ENCODE measurements at places on chromosomes 16 and 17.

GRCh38 chr17:67686241-67686640 lies 31.5 kb upstream of the NOL11 start:
- DNase-seq, result no peak

GRCh38 chr16:65500007-65500406 lies 378.1 kb upstream of the CDH11 start:
- no peak for DNase-seq

- DNase-seq, result no peak
These were observed 74.7 kb upstream of the CDH5 start for GRCh38 chr16:66291833-66292232.

DNA sequence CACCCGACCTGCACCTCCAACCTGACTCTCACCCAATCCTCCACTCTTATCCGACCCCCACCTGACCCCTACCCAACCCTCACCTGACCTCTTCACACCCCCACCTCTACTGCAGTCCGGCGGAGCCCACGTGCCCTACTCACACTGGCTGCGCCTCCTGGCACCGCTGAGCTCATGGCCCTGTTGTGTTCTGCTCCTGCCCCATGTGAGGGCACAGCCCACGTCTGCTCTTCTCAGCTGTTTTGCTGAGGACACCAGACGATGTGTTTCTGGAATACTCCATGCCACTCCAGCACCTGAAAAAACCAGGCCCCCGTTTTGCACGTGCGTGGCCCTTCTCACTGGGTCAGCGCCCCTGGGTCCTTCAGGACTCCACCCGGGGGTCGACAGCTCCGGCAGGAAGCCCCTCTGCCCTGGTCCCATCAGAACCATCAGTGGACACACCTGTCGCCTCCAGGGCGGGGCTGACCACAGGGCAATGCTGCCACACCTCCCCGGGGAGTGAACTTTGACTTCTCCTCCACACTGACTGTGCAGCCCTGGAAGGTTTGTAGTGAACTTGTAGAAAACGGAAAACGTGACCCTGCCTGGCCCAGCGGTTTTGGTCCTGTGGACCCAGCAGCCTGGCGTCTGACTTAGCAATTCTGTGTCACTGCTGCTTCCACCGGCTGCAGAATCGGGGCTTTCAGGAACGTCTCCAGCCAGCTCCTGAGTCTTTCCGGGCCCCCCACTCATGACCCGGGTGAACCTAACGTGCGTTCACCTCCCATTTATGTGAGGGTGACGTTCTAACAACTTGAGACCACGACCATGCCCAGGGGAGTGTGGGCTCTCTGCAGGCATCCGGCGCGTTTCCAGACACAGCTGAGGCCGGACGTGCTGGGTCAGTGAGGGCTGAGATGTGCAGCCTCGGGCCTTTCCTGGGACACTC lies 5.7 kb upstream of the RAB40B start:
- no peak for DNase-seq

- no peak for DNase-seq
These were observed 18.7 kb upstream of the PIK3R6 start for GRCh38 chr17:8885967-8886684.

GRCh38 chr16:64507240-64508024 lies 614.4 kb downstream of the CDH11 start:
- no peak for DNase-seq

DNA sequence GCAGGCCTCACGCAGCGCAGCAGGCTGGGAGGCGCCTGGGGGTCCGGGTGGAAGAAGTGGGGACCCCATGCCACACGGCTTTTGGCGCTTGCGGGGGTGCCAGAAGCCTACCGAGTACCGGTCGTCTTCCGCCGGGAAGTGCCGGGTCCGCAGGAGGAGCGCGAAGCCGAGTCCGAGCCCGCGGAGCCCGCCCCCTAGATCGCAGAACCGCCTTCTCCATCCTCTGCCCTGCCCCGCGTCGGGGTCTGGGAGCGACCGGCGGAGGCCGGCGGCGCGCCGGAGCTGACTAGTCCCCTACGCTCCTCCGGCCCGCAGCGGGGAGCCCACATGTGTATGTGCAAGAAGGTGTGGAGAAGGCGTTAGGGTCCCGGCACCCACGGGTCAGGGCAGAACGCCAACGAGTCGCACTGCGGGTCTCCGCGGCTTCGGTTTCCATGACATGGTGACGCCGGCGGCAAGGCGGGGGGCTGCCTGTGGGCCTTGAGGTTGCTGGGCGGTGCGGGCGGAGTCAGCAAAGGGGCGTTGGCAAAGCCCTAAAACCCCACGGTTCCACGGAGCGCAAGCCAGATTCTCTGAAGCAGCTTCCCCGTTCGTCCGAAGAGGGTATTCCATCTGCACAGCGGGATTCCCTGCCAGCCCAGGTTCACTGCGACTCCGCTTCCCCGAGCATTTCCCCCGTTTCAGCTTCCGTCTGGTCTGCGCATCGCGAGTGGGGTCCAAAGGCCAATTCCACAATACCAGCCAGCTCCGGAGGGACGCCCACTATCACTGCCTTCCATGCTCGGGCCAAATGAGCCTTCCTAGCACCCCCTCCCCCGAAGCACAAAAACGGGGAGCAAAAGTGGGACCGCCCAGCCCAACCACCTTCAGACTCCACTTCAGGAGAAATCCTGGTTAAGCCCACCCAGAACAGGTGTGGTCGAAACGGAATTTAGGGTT lies 2.3 kb upstream of the LHX1 start:
- DNase-seq, result peak; percentile 38

DNA sequence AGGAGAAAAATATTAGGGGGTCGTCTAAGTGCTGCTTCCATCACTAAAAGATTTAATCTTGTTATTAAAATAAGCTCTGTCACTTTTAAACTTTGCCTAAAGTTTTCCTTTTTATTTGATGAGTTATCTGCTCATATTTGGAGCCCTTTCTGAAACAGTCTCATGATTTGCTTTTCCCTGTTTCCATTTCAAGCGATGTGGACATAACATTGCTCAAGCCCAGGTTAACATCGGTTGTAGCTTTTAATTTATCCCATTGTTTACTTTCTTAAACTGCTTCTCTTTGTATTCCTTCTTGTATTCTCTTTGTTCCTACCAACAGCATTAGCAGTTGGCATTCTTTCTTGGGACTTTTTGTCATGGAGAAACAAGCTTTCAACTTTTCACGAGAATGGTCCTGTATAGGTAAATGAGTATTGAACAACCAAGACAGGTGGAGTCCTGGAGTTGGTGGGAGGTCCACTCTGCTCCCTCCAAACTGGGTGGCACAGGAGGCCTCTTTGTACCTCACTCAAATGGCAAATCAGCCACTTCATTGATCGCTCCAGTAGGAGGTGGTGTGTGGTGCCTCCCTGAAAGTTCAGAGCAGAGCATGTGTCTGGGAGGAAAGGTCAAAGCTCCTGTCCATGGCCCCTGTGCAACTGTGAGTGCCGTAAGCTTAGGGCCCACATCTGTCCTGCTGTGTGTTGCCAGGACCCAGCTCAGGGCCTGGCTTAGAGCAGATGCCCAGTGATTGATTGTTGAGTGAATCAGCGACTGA lies 107.0 kb downstream of the CYLD start:
- no peak for DNase-seq

DNA sequence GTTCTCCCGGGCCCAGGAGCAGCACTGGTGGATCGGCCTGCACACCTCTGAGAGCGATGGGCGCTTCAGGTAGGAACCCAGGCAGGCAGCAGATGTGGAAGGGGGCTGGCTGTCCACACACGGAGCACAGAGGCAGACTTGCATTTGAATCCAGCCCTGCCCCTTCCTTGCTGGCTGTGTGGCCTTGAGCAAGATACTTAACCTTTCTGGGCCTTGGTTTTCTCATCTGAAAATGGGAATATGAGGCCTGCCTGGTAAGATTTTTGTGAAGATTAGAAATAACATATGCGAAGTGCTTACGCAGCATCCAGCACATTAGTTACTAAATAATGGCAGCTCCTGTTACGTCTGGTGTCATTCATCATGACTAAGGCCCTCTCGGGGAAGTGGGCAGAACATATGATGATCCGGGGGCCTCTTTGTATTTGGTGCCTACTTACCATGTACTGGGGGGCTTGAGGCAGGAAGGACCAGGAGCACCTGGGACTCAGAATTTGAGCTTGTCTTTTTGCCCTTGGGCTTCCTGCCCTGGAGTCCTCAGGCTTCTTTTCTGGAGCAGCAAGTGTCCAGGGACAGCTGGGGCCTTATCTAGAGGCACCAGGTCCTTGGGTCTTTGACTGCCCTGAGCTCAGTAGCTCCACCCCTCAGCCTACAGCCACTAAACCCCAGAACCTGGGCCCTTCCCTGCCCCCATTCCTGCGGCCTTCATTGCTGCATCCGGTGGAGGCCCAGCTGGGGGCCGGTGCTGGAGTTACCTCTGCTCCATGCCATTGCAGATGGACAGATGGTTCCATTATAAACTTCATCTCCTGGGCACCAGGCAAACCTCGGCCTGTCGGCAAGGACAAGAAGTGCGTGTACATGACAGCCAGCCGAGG lies 53.8 kb downstream of the MRC2 start:
- no peak for DNase-seq

- no peak for DNase-seq
These were observed 96.3 kb downstream of the TNFRSF13B start for GRCh38 chr17:16875662-16876061.

DNA sequence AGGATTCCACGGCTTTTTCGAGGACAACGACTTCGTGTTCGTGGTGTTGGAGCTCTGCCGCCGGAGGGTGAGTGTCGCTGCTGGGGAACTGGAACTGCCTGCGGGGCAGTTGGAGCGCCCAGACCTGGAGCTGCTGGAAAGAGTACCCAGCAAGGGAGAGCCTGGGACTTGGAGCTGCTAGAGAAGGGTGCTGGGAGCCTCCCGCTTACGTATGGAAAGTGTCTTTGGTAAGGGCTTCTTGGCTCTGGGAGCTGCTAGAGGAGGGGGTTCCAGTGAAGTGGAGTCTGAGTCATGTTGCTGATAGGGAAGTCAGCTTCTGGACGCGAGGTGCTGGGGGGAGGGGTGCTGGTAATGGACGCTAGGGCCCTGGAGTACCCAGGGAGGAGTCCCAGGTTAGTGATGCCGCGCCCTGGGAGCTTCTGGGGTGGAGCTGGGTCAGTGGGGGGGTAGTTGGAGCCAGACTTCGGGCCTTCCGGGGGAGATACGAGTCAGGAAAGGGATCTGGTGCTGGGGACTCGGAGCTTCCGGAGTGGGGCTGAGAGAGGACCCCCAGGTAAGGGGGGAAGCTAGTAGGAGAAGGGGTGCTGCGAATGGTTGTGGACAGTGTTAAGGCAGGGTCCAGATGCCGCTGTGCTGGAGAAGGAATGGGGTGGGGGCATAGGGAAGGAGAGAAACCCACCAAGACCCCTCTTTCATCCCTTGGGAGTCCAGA lies 741 bp downstream of the PLK1 start:
- DNase-seq, result no peak
